NCI-H460 (cell line): ENCODE measurements at places on chromosomes 6 and 20.

GRCh38 chr6:148708707-148709106 lies 38.1 kb upstream of the UST start:
- no peak for DNase-seq

DNA sequence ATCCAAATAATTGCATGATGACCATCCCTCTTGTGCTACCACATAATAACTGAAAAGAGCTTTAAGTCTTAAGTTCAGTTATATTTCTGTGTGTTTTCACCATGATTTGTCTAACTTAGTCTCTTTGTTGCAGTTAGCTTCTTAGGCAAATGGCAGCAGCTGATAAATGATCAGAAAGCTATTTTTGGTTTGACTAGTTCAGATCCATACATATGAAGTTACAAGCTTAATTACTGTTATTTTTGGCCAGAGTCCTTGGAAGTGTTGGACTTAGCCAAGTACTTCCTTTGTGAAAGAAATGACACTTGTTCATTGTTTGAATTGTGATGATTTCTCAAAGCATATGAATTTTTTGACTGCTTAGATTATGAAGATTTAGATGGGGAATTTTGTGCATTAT lies 54.2 kb downstream of the HIVEP1 start:
- no peak for DNase-seq

DNA sequence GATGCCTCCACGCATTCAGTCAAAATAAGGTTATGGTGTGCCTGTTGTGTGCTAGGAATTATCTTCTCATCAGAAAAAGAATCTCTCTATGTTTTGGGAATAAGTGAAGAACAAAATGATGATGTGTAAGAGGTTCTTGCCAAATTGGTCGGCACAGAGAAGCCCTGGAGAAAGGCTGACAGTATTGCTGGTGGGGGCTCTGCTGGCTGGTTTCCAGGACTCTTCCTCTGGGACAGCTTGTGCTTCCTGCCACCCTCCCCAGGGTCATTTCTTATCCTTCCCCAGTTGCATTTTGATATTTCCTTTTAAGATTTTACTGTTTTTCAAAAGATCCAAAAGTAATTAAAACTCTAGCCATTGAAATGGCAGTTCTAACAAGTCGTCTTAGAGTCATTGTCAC lies 22.1 kb downstream of the CST4 start:
- no peak for DNase-seq

- no peak for DNase-seq
Measured at GRCh38 chr6:128070406-128070805, 169.5 kb upstream of the THEMIS start.

DNA sequence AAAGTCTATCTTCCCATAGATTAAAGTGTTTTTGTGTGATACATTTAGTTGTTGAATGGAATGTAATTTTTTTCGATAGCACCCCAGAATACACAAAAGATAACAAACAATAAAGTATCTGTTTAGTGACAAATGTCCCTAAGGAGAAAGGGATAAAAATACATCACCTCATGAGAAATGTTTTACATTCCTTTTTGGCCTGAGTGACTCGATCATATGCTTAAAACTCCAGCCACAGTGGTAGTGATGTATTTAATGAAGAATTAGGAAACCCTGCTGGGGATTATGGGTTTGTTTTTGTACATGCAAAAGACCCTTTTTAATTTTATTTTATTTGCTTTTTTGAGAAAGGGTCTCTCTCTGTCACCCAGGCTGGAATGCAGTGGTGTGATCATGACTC lies 4.3 kb upstream of the SGK1 start:
- DNase-seq = no peak

GRCh38 chr6:72525821-72526510 lies 95.9 kb upstream of the KCNQ5 start:
- no peak for DNase-seq

DNA sequence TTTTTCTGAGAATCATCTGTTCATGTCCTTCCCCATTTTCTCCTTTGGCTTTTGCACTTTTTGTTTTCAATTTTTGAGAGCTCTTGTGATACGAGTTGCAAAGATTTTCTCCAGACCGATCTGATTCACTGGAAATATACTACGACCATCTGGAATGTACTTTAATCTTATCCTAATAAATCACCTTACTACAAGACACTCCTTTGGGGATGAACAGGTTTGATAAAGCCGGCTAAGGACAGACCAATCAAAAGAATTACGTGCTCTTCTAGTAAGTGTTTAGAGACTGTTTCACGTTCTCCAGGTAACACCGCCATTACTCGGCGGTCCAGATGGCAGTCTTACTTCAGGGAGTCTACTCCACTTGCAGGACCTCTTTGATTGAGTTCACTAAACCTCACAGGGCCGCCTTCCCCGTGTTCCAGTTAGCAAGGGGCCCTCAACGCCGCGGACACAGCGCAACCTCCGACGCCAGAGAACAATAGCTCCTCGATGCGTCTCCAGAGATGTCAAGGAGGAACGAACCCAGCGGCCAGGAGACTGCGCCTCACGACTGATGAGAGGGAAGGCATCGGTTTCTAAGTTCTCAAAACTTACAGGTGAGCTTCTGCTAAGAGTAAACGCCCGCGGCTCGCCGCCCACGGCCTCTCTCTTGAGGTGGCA lies 920 bp upstream of the WTAP start:
- DNase-seq = no peak

- DNase-seq = no peak
Measured at GRCh38 chr6:162736961-162737360, 9.2 kb downstream of the PACRG start.

DNA sequence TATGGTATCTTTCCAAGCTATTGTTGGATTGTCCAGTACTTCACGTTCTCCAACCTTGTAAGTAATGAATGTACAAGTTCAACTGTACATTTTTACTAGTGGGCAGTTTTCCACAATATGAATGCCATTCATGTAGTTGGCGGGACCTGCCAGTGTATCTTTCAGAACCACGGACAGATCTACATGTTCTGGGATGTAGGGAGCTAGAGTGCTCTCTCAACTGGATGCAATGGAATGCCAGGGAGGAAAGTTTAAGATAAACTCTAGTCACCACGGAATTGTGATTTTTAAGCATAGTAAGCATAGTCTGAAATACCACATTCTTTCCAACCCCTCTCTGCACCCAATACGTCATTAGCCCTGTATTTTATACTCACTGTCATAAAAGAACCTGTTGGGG lies 21.5 kb upstream of the HLA-C start:
- peak; percentile 23 for DNase-seq
